ENCODE measurements at places on chromosomes 16 and 17. TPM values are rescaled to one million over a fixed set of nuclear protein-coding genes. Genes with fewer than 3 reads are reported as not detected.
A peak's percentile ranks its signal among the peaks of the same experiment; 100 is the strongest.

DNA sequence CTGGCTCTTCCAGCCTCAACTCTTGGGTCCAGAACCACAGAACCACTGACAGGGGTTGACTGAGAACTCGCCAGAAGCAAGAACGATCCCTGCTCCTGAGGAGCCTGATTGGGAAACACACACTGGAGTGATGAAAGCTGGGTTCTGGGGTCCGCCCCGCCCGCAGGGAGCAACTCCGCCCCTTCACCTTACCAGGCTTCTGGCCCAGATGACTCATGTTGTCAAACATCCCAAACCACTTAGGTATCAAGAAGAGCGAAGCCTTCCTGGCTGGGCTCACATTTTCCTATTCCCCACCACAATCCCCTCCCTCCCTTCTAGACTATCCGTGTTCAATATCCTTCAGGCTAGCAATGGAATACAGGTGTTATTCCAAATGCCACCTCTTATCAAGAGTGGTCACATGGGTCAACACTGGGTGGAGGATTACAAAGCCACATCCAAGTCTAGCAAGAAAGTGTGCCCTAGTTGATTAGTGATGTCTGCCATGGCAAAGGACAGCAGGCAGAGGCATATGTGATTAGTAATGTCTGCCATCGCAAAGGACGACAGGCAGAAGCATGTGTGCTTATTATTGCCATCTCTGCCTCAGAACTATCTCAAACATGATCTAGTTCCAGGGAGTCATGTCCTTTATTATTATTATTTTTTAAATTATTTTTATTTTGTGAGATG, 70.5 kb downstream of the TIMM22 start:
- DNase-seq = no peak
- no peaks in the 10 kb centered on the region for H3K4me1 ChIP-seq
- no peak overlapping the region for H3K4me3 ChIP-seq

GRCh38 chr17:4536259-4536741, 18.9 kb downstream of the MYBBP1A start:
- H3K27me3 ChIP-seq = no peaks in the 10 kb centered on the region
- peak overlapping the region; percentile 90 for H3K27ac ChIP-seq
- peak overlapping the region; percentile 18 for H3K4me3 ChIP-seq
- DNase-seq = no peak
- peaks cover 24% of the 10 kb centered on the region for H3K4me1 ChIP-seq

DNA sequence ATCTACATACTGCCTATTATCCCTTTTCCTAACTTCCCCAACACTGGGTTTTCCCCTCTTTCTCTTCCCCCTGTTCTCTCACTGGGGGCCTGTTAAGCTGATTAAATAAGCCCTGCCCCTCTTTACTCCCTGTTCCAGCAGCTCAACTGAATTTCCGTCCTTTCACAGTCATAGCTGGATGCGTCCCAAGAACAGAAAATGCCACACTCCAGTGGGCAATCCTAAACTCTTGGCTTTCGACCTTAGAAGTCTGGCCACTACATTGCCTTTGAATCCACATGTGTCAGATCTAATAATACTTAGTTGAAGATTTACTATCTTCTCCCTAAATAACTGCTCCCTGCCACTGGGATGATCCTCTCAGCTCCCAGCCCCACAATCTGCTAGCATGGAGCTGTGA, 34.5 kb downstream of the KCNJ16 start:
- no peak overlapping the region for H3K27ac ChIP-seq
- H3K4me3 ChIP-seq = no peak overlapping the region
- no peak for DNase-seq
- H3K36me3 ChIP-seq = no peaks in the 10 kb centered on the region

- H3K27ac ChIP-seq = no peak overlapping the region
- DNase-seq = no peak
- H3K27me3 ChIP-seq = no peaks in the 10 kb centered on the region
- no peaks in the 10 kb centered on the region for H3K36me3 ChIP-seq
Observed at GRCh38 chr16:56634715-56635440, 2.4 kb downstream of the MT1M start.

GRCh38 chr16:23060458-23061320, 88.6 kb downstream of the USP31 start:
- H3K36me3 ChIP-seq = no peaks in the 10 kb centered on the region
- no peaks in the 10 kb centered on the region for H3K4me1 ChIP-seq
- no peak overlapping the region for H3K4me3 ChIP-seq
- H3K27ac ChIP-seq = no peak overlapping the region
- no peaks in the 10 kb centered on the region for H3K27me3 ChIP-seq

SP6 gene
- total RNA-seq = 3.6 TPM

KRTAP16-1 gene
- not detected for total RNA-seq

AOC3 gene
- total RNA-seq = 247 TPM
